ENCODE measurements at places on chromosomes 11 and 22.

DNA sequence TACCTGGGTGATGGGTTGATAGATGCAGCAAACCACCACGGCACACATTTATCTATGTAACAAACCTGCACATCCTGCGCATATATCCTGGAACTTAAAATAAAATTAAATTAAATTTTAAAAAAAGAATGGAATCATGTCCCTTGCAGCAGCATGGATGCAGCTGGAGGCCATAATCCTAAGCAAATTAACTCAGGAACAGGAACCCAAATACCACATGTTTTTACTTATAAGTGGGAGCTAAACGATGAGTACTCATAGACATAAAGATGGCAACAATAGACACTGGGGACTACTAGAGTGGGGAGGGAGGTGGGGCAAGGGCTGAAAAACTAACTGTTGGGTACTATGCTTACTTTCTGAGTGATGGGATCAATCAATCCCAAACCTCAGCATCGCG lies 40.9 kb downstream of the CWC15 start:
- no peak for DNase-seq

DNA sequence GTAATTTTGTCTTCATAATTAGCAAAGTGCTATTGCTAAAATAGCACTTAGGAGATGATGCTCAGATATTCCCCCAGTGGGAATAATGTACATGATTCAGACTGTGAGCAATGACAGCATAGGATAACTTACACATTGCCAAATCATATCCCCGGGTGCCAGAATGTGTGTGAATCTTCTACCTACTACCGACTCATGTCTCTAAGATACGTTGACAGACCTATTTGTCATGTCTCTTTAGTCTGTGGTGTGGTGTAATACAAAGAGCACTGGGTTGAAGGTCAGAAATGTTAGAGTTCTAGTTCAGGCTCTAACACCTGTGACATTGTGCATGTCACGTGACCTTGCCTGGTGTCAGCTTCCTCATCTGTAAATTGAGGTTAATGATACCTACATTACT lies 31.0 kb upstream of the PICALM start:
- no peak for DNase-seq

GRCh38 chr11:126433989-126434949 lies 78.8 kb downstream of the ST3GAL4 start:
- DNase-seq: no peak

- no peak for DNase-seq
Measured at GRCh38 chr11:16297332-16297731, 59.0 kb downstream of the SOX6 start.

DNA sequence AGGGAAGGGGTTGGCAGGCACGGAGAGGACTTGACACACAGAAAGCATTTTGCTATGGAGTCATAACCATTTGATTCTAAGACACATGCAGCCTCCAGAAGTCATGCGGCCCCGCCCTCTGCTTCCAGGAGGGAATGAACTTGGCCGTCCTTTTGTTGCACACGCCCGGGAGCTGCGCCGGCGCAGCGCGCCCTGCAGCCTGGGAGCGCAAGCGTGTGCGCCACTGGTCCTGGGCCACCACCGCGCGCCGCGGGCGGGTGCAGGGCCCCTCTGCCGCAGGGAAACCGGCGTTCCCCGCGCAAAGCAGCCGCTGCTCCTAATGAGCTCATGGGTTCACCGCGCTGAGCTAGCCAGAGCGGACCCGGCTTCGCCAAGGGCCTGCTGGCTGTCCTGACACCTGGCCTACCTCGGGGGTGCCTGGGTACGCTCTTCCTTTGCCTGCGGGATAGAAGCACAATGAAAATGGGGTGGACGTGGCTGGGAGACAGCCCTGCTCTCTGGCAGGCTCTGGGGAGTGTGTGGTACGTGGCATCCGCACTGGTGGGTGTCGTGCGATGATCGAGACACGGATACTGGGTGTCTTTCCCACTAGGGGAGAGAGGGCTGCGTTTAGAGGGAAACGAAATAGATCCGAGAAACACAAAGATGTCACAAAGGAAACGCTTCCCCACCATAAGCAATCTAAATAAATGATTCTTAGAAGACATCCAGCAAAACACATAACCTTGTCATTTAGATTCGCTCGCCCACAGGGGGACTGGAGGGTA lies 669 bp downstream of the MICAL3 start:
- DNase-seq: peak; percentile 42

GRCh38 chr11:57054817-57055216 lies 66.1 kb downstream of the OR5AK2 start:
- no peak for DNase-seq

- no peak for DNase-seq
Measured at GRCh38 chr11:77093987-77094840, 8.4 kb upstream of the OMP start.

DNA sequence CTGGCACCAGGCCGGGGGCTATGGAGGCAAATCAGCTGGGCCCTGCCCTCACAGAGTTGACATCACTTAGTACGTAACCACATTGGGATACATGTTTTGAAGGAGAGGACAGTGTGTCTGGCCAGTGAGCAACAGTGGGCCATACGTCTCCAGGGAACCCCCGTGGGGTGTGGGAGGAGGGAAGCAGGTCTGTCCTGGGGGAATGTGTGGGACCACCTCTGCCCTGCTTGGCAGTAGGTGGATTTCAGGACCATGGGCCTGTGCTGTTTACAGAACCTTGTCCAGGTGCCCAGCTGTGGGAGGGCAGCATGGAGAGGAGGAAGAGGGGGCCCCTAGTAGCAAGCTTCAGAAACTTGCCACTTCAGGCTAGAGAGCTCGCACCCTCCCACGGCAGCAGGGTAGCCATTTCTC lies 21.0 kb downstream of the P2RY2 start:
- DNase-seq: no peak

Data from activated CD8-positive, alpha-beta memory T cell treated with anti-CD3 and anti-CD28 coated beads, Interleukin-2, amount 10 ng/mL, durations not matched to agents 7 days and 5 days (primary cell).